ENCODE measurements at places on chromosomes 12 and 14. TPM values are rescaled to one million over a fixed set of nuclear protein-coding genes. Genes with fewer than 3 reads are reported as not detected.

The PAX9 gene
- 0.79 TPM for total RNA-seq

The EMP1 gene
- 59.5 TPM for total RNA-seq

The KRT85 gene
- not detected for total RNA-seq

The ZNF891 gene
- total RNA-seq: 4.1 TPM

The KRT78 gene
- not detected for total RNA-seq

The MVK gene
- 20.4 TPM for total RNA-seq

The BCL11B gene
- total RNA-seq: 3.0 TPM

The BAZ2A gene
- 20.7 TPM for total RNA-seq

The FRMD6 gene
- 63.9 TPM for total RNA-seq

The KRT71 gene
- not detected for total RNA-seq

The RNU7-1 gene
- not detected for total RNA-seq

The GUCY2C gene
- 0.10 TPM for total RNA-seq

The INSM2 gene
- total RNA-seq: 0.17 TPM

The IL26 gene
- not detected for total RNA-seq

The AMN gene
- total RNA-seq: 0.39 TPM

The CCDC175 gene
- 1.5 TPM for total RNA-seq

The AHNAK2 gene
- total RNA-seq: 39.3 TPM

The FGF6 gene
- total RNA-seq: not detected

The DENND5B gene
- total RNA-seq: 18.8 TPM

The CAPZA3 gene
- total RNA-seq: not detected

The PLBD1 gene
- total RNA-seq: 28.6 TPM

The MRPL42 gene
- 70.1 TPM for total RNA-seq

The OR6C74 gene
- not detected for total RNA-seq

The TAS2R46 gene
- total RNA-seq: 2.1 TPM

The SCFD1 gene
- total RNA-seq: 190 TPM

The GABARAPL1 gene
- total RNA-seq: 115 TPM

The KRT80 gene
- total RNA-seq: not detected

The NFE2 gene
- total RNA-seq: 5.6 TPM

The SUPT16H gene
- total RNA-seq: 75.0 TPM

The AICDA gene
- 0.11 TPM for total RNA-seq

The SPATA7 gene
- total RNA-seq: 44.3 TPM

The ASB2 gene
- 4.0 TPM for total RNA-seq

The OR6C6 gene
- total RNA-seq: not detected

The GPR132 gene
- total RNA-seq: 1.3 TPM

The SNRPF gene
- total RNA-seq: 21.0 TPM

The HOXC12 gene
- total RNA-seq: not detected

The ANAPC7 gene
- total RNA-seq: 52.1 TPM

The WNT1 gene
- not detected for total RNA-seq

The C1S gene
- 122 TPM for total RNA-seq

The OR4E1 gene
- not detected for total RNA-seq
